ENCODE measurements at places on chromosomes 3 and 15. TPM values are rescaled to one million over a fixed set of nuclear protein-coding genes. Genes with fewer than 3 reads are reported as not detected.

TMEM40 gene
- 0.29 TPM for polyA plus RNA-seq

AMOTL2 gene
- polyA plus RNA-seq: 176 TPM

FOXB1 gene
- polyA plus RNA-seq: not detected

- no peak for DNase-seq
Measured at GRCh38 chr3:47028146-47028545, 48.7 kb downstream of the NBEAL2 start.

GRCh38 chr3:100002599-100003350, 111.5 kb downstream of the FILIP1L start:
- DNase-seq: peak; percentile 97

DNA sequence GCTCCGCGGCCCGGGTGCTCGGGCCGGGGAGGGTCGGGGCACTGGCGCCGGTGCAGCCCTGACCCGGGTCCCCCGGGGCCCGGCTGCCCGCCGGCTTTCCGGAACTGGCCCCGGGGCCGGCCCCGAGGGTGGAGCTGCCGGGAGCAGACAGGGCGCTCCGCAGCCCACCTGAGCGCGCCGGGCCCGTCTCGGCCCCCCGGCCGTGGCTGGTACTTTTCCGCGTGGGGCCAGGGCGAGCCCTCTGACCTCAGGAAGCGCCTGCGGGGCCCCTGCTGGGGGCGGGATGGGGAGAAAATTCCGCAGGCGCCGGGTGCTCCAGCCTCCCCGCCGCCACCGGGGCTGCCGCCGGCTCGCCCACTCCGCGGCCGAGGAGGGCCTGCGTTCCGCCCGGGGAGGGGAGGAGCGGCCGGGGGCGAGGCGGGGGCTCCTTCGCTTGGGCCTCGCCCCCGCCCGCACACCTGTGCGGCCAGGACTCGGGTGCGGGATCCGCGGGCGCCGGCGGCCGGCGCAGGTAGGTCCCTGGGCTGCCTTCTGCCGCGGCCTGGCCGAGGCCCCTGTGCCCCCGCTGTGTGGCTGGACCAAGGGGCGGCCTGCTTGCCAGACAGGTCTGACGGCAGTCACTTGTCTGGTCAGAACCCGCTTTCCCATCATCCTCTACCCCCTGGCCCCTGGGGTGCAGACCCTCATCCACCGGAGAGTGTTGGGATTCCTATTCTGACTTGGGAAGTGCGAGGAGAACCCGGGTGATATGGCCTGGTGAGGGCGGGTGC, 3.5 kb downstream of the FURIN start:
- no peak for DNase-seq

- DNase-seq: no peak
Measured at GRCh38 chr3:110656394-110657025, 415.1 kb upstream of the NECTIN3 start.

DNA sequence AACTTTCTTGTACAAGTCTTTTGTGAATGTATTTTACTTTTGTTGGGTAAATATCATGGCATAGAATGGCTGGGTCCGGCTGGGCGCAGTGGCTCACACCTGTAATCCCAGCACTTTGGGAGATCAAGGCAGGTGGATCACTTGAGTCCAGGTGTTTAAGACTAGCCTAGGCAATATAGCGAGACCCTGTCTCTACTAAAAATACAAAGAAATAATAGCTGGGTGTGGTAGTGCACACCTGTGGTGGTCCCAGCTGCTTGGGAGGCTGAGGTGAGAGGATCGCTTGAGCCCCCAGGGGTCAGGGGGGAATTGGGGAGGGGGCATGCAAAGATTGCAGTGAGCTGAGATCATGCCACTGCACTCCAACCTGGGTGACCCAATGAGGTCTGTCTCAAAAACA, 52.9 kb downstream of the ANP32A start:
- no peak for DNase-seq

DNA sequence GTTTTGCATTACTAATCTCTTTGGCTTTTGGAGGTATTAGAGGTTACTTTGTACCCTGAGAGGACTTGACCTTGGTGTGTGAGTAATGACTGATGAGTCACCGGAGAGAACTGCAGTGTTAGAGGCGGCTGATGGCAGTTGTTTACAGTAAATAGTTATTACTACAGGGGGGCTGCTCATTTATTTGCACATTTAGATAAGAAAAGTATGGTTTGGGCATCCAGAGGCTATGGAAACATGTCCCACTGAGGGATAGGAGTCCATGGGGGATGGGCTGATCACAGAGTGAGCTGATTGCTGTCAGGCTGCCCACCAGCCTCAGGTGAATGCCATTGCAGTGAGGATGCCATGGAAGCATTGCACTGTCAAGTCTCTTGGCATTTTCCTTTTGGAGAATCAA, 17.3 kb upstream of the STAC start:
- peak; percentile 0 for DNase-seq

- DNase-seq: no peak
Measured at GRCh38 chr3:71568207-71568606, 15.3 kb downstream of the FOXP1 start.

GRCh38 chr3:126329927-126330725, 27.1 kb downstream of the KLF15 start:
- DNase-seq: no peak

GRCh38 chr3:145219355-145220235, 941.4 kb downstream of the PLOD2 start:
- no peak for DNase-seq

DNA sequence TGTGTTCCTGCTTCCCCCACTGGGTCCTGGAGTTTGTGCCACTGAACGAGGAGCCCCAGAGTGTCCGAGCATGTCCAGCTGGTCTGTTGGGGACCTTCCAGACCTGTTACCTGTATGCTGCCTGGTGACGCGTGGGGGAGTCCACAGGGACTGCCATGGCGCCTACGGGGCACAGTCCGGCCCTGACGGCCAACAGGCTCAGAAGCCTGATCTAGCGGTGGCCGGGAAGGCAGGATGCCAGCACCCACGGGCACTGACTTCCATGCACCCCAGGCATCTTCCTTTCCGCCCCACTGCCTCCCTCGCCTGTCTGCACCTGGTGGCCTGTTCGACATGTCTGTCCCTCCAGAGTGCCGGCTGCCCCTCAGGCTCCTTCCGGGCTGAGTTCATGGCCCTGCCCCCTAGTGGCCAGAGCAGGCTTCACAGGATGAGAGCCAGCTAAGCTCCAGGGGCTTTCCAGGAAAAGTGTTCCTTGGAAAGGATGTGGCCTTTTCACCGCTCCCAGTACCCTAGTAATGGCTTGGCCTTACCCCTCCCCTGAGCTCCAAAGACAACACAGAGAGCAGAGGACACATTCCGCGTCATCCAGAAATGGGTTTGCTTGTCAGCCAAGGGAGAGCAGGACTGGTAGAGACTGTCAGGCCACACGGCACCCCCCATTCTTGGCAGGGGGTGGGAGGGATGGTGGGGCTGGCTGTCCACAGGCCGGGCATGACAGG, 35.7 kb downstream of the NGRN start:
- DNase-seq: peak; percentile 25

GRCh38 chr3:26422415-26422814, 200.2 kb upstream of the LRRC3B start:
- DNase-seq: no peak

DNA sequence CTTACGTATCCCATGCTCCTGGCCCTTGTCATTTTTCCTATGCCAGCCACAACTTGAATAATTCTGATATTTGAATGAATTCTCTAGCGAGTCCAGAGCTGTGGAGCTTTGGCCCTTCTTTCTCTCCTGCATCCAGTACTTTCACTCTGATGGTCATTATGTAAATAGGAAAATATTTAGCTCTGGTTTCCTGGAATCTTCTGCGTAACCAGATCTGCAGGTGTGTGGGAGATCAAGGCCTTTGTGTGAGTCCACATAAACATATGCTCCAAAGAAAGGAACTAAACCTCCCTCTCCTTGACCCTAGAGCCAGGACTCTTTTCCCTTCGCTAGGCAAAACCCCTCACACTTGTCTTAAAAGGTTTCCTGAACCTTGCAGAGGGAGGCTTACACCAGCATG, 132.5 kb upstream of the THBS1 start:
- no peak for DNase-seq

DNA sequence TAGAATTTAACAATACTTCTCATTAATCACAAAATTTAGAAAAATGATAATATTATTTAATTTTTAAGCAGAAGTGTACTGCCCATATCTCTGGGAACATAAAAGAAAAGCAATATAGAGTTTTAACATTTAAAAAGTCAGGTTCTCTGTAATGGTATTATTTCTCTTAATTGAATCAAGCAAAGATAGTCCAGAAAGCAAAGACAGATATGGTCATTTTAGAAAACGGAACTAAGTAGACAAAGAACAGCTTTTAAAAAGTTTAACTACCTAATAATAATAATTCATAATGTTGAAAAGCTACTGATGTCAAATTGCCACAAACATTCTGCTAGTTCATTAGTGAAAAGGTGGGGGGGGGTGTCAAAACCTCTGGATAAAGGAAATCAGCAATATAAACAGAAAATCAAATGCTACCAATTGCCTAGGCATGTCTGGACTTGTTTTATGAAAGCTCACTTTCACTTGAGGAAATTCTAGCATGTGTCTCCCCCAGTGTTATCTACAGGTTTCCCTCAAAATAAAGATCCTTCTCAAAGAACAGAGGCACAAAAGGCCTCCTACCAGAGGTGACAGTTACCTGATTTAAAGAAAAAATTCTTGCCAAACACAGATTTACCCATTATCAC, 1.7 kb downstream of the ZMAT3 start:
- peak; percentile 58 for DNase-seq

DNA sequence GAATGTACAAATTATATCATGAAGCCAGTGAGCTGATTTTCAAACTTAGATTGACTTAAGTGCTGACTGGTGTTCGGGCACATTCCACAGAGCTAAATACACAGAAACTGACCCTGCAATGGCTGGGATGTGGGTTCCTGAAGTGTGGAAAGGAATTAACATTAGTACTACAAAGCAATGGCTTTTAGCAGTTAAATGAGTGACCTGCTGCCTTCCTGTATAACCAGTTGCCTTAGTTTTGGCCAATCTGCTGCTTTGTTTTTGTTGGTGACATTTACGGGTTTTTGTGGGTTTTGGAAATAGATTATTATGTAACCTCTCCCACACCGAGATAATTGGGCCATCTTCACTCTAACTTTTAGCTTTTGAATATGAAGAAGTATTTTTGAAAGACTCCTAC, 2.4 kb upstream of the SKIC8 start:
- no peak for DNase-seq

- DNase-seq: no peak
Measured at GRCh38 chr3:52121813-52122212, 32.4 kb downstream of the POC1A start.

DNA sequence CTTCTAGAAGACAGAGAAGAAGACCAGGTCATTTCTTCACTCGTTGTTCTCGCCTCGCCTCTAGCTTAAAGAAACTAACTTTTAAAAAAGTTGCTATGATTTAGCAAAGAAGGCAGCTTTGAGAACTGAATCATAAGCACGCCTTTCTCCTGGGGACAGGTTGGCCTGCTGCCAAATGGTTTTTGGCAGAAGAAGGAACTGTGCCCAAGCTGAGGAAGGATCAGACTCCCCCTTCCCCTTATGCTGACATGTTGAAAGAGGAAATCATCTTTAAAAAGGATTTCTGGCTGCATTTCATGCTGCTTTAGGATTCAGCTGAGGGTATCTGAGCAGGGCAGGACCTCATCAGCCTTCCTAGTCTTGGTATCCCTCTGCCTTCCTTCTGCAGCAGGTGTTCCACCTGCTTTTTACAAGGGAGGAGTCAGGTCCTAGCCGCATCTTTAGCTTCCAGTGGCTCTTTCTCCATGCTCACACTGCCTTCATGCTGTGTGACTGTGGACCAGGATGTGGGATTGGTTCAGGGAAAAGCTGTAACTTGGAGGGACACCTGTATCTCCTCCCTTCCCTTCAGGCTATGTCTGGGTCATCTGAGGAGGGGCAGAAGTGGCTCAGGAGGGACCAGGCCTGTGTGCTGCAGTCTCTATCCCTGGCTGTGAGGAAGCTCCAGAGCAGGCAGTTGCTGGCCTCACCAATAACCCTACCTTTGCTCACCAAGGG, 34.1 kb upstream of the HACD2 start:
- DNase-seq: peak; percentile 82

Data from IMR-90 (cell line).